Left renal cortex interstitium (tissue), 4 donors: ENCODE measurements at places on chromosomes 13 and 19. TPM values are rescaled to one million over a fixed set of nuclear protein-coding genes. Genes with fewer than 3 reads are reported as not detected.

DNA sequence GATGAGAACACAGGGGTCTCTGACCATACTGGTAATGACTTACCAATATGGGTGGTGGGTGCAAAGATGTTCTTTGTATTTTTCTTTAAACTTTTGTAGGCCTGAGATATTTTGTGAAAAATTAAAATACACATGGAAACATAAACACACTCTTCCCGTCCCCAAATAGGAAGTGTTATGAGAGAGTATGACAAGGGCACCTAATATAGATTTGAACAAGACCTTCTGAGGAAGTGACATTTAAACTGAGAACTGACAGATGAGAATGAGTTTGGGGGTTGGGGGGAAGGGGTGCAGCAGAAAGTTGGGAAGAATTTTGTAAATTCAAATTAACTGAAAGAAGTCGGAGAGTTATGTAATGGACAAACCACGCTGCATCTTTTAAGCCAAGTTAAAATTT is 224.2 kb downstream of the RGCC start:
- no peak for DNase-seq

ZNF814 gene
- polyA plus RNA-seq, result 42.5 TPM

- DNase-seq, result no peak
These were observed 1.2 kb upstream of the SLC25A42 start for GRCh38 chr19:19062454-19063182.

DNA sequence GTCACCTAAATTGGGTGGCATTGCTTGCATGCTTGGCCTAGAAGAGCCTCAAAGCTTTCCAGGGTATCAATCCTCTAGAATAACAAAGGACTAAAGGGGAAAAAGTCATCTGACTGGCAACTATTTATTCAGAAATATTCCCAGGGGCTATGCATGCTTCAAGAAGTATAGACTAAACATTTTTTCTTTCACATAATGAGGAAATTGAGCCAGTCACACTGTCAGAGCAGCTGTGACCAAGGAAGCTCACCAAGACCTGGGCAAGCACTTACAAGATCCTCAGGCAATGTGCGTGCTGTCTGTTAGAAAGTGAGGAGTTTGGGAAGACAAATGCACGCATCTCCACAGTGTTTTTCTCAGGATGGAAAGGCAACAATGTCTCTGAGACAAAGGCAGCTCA is 747.2 kb downstream of the DIAPH3 start:
- DNase-seq, result no peak

IGSF23 gene
- polyA plus RNA-seq, result 1.3 TPM

GRCh38 chr19:41016488-41017071 is 25.5 kb downstream of the CYP2B6 start:
- no peak for DNase-seq

- no peak for DNase-seq
These were observed 512.8 kb downstream of the LMO7 start for GRCh38 chr13:76148926-76149325.
